ENCODE measurements at places on chromosomes 2 and 18.

DNA sequence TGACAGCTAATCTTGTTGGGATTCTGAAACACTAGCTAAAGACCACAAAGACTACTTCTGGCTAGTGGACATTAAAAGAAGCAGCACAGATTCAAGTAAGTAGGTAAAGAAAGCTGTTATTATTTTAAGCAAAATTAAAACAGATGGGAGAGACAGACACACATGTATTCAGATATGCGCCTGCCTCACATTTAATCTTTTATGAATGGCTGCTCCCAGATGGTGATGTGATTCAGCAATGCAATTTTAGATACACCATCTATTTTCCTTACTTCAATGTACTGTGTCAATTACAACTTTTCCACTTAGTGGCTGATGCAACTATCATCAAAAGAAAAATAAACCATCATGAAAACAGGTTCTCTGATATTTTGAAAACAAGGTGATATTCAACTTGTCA is 133.0 kb upstream of the PGAP1 start:
- no peak for DNase-seq

DNA sequence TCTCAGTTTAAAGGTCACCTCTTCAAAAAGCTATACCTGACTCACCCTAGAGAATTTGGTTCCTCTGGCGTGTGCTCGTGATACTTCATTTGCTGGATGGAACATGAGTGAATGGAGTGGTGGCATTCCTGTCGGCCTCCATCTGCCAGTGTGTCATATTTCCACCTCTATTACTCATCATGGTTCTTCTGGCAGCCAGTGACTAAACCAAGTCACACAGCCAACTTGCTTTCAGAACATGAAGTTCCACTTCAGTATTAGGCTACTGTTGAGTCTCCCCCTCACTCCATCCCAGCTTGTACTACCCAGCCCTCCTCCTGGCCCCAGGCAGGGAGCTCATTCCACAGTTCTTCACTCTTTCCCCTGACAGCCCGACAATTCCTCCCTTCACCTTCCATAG is 169.8 kb downstream of the MREG start:
- DNase-seq = no peak

GRCh38 chr2:90069290-90069894 is 1377.9 kb downstream of the RPIA start:
- no peak for DNase-seq

DNA sequence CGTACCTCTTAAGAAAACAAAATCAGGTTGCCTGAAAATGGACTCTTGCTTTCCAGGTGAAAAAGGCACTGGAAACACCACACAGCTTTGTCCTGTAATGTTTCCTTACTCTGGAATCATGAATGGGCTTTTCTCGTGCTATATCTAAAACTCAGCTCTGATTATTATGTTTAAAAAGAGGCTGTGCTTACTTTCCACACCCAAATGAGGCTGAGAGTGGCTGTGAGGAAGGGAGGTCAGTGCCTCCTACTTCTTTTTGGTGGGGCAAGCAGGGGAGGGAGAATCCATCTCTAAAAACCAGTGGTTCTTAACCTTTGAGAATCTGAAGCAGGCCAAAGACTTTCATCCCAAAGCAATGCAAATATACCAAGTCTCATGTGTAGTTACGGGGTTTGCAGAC is 148.6 kb downstream of the FAM210A start:
- no peak for DNase-seq

GRCh38 chr2:236117401-236117800 is 50.8 kb downstream of the GBX2 start:
- no peak for DNase-seq

GRCh38 chr2:197944416-197945096 is 140.2 kb downstream of the PLCL1 start:
- DNase-seq = no peak

DNA sequence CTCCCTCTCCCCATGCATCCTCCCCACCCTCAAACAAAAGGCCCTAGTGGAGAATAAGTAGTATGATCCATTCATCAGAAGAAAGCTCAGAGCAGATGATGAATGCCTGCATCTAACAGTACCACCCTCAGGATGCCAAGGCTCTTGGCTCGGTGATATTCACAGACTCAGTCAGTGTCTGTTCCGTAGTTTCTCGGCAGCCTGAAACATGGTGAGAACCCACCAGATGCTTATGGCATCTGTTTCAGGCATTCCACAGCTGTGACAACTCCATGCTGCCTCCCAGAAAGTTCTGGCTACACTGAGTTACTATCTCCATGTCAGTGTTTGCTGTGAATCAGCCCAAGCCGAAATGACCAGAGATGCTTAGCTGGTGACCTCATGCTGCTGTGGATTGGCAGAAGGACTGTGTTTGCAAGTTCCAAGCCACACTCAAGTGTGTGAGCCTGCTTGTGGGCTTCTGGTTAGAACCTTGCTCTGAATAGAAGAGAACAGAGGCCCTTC is 83.9 kb downstream of the WDSUB1 start:
- peak; percentile 80 for DNase-seq

DNA sequence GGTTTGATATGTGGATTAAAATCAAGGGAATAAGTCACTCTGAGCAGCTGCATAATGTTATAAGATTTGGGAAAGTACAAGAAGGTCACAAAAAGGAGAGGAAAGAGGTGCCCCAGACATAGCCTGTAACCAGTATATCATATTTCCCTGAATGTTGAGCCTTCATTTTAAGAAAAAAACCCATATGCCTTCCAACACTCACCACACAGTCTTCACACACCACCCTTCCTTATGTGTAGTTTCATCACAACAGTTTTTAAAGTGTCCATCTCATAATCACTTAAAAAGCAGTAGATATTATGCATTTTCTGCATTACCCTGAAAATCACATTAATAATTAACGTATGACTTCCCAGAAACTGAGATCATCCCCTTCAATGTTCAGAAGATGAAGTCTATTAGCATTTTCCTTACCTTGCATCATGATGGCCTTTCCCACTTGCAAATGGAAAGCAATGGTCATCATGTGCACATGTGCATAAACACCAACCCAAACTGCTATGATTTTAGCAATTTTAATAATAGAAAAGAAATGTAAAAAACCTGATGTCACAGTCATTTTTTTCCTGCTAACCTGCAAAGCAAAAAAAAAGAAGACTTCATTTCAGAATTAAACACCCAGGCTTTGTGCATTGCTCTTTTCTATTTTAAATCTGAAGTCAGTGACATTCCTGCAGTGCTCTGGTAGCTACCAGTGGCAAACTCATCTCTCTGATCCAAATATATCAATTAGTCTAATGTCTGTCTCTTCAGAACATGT is 465.0 kb downstream of the SUCLG1 start:
- no peak for DNase-seq

GRCh38 chr2:102103992-102104871 is 38.3 kb upstream of the IL1R1 start:
- no peak for DNase-seq

GRCh38 chr2:233217892-233218377 is 33.5 kb upstream of the ATG16L1 start:
- DNase-seq = no peak

GRCh38 chr2:74198023-74198460 is 373 bp upstream of the MTHFD2 start:
- no peak for DNase-seq

DNA sequence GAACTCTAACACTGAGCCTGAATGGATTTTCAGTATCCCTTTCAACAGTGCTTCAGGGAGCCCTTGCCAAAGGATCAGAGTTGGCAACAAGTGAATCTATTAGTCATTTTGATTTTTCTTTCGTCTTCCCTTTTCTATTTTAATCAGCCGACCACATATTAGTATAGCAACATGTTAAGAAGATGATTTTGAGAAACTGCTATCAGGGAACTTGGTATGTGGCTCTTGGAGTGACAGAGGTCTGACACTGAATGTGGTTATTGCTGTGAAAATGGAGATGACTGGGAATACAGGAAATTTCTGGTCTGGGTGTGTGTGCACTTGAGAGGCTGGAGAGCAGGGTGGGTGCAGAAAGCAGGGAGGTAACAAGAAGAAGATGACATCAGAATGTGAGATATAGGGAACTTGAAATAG is 28.7 kb upstream of the IL1RL1 start:
- no peak for DNase-seq

- DNase-seq = no peak
Measured at GRCh38 chr2:75621228-75621627, 25.4 kb upstream of the MRPL19 start.

DNA sequence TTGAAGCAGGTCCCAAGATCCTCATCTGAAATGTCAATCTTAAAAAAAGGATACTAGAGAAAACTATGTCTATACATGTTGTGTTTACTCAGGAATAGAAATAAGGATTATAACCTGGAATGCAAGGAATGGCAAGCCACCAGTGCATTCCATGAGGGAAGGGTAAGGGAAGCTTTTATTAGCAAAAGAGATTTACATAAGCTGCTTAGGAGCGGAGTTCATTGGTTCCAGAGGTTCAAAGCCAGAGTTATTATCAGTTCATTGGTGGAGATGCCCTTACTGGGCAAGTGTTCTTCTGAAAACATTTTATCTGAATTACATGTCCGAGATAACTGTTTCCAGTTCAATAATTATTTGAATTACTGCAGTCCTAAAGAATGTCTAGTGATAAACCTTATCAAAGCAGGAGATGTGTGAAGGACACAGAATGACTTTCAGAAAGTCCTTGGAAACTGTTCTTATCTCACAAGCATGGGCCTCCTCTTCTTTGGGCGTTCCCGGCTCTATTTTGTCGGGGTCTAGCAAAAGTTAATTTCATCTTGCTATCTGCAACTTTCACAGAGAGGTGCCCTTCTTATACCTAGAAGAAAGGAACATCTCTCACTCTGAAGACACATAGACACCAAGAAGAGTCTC is 23.5 kb downstream of the COMMD1 start:
- DNase-seq = no peak

DNA sequence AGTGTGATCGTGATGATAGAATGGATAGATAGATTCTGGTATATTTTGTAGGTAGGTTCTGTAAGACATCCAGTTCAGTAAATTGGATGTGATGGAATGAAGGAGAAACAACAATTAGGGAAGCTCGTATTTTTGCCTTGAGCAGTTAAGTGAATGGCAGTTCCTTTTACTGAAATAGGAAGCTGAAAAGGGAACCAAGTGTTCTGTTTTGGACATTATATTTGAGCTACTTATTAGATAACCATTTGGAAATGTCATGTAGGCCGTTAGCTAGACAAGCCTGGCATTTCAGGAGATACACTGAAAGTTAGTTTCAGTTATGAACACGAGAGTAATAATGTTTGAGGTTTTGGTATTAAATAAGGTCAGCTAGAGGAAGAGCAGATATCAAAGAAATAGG is 41.5 kb downstream of the MARCHF7 start:
- DNase-seq = no peak

GRCh38 chr2:157897106-157897971 is 21.2 kb upstream of the ACVR1 start:
- DNase-seq = no peak

DNA sequence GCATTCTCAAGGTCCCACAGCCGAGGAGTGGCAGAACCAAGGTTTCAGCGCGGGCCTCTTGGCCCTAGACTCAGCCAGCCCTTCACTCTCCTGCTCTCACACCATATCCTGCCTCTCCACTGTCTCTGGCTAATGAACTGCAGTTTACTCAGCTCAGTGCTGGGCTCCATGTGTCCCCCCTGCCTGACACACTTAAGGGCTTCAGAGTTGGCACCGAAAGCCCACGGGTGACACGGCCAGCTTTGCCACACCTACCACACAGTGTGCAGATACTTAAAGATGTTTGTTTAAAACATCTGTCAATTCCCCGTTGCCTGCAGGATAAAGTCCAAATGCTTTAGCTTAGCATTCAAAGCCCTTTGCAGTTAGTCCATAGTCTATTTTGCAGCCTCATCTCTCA is 241.2 kb downstream of the SEPTIN10 start:
- no peak for DNase-seq

GRCh38 chr18:36693931-36694620 is 134.7 kb downstream of the TPGS2 start:
- no peak for DNase-seq

DNA sequence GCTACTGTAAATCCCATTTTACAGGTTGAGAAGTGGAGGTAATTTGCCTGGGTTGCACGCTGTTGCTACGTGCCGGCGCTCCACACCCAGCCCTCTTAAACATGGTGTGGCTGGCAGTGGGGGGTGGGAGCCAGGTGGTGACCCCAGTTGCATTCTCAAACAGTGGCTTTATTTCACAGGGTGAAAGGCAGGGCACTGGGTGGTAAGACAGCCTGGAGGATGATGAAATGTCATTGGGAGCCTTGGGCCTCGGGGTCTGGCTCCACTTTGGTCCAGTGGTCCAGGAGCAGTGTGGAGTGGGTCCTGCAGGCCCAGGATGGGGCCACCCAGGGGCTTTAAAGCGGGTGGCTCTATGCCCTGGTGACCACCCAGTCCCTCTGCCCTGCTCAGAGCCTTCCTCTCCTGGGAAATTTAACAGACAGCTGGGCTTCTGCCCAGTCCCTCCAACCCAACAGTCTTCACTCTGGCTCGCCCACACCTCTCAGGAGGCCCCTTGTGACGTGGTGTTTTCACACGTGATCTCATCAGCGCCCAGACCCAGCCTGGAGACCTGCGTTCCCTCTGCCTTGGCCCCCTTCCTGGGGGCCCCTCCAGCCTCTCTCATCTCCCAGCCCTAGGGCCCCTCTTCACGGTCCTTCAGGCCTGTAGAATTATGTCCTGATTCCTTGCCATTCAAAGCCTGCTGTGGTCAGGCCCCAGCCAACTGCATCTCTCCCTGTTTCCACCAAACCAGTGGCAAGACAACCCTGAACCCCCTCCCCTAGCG is 92.5 kb downstream of the INHBB start:
- peak; percentile 41 for DNase-seq

DNA sequence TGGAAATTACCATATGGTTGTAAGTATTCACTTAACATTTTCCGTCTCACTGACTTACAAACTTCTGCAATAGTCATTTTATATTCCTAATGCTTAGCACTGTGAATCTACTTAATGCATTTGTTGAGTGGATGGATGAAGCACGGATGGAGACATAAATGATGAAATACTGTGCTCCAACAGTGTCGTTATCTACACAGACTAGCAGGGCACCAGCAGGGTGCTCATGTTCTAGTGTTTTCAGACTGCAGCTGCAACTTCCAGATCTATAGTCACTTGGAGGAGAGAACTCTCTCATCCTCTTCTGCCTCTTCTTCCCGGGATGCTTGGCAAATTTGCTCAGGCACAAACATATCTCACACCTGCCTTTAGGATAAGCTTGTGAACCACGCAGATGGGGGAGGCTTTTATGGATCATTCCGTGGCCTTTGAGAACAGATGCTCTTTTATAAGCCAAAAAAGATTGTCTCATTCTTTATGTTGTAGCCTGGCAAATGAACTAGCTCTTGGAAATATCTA is 797.7 kb downstream of the MBD2 start:
- DNase-seq = no peak

GRCh38 chr2:127208313-127208712 is 11.8 kb downstream of the CYP27C1 start:
- DNase-seq = no peak
